ENCODE measurements at places on chromosomes 11 and 22.

GRCh38 chr11:122711362-122711761 lies 55.8 kb downstream of the UBASH3B start:
- H3K27ac ChIP-seq: no peak overlapping the region
- H3K36me3 ChIP-seq: no peaks in the 10 kb centered on the region
- peaks cover 7% of the 10 kb centered on the region for H3K27me3 ChIP-seq
- peaks cover 9% of the 10 kb centered on the region for H3K4me1 ChIP-seq
- DNase-seq: no peak

GRCh38 chr22:37417677-37418348 lies 9.5 kb downstream of the ELFN2 start:
- peaks cover 65% of the 10 kb centered on the region for H3K27me3 ChIP-seq
- H3K36me3 ChIP-seq: no peaks in the 10 kb centered on the region
- H3K4me1 ChIP-seq: peaks cover 27% of the 10 kb centered on the region
- H3K27ac ChIP-seq: no peak overlapping the region
- DNase-seq: no peak

DNA sequence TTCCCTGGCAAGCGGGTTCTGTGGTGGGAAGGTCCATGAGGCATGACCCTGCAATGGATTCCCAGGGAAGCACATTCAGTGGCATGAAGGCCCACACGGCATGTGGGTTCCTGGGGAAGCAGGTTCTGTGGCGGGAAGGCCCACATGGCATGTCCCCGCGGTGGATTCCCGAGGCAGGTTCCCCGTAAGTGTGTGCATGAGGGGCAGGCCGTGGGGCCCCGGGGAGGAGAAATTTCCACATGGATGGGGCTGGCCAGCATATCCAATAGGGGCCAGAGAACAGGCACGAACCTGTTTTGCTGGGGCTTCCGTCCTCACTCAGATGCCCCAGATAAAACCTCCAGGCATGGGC lies 83.7 kb downstream of the PHF21B start:
- H3K4me3 ChIP-seq: no peak overlapping the region
- no peaks in the 10 kb centered on the region for H3K36me3 ChIP-seq
- no peak for DNase-seq
- H3K4me1 ChIP-seq: no peaks in the 10 kb centered on the region
- peaks cover 9% of the 10 kb centered on the region for H3K27me3 ChIP-seq

DNA sequence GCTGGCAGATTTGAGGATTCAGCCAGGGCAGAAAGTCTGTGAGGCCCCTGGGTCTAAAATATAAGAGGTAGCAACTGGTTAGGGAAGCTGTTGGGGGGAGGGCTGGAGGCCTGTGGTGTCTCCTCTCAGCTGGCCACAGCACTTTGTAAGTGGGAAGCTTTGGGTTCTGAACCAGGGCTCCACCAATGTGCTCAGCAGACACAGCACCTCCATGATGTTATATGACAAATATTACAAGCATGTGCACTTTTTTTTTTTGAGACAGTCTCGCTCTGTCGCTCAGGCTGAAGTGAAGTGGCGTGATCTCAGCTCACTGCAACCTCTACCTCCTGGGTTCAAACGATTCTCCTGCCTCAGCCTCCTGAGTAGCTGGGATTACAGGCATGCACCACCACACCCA lies 8.0 kb downstream of the ARHGAP1 start:
- peaks cover 3% of the 10 kb centered on the region for H3K4me1 ChIP-seq
- no peak for DNase-seq
- peaks cover 39% of the 10 kb centered on the region for H3K36me3 ChIP-seq

- no peak for DNase-seq
- H3K4me1 ChIP-seq: peaks cover 36% of the 10 kb centered on the region
- H3K4me3 ChIP-seq: peak overlapping the region; percentile 89
- no peaks in the 10 kb centered on the region for H3K27me3 ChIP-seq
Observed at GRCh38 chr22:37660709-37661045, 2.2 kb downstream of the PDXP start.

- peaks cover 5% of the 10 kb centered on the region for H3K36me3 ChIP-seq
- peaks cover 10% of the 10 kb centered on the region for H3K27me3 ChIP-seq
- H3K27ac ChIP-seq: peak overlapping the region; percentile 77
- DNase-seq: no peak
- H3K4me1 ChIP-seq: peaks cover 62% of the 10 kb centered on the region
- peak overlapping the region; percentile 45 for H3K4me3 ChIP-seq
Observed at GRCh38 chr11:115221461-115222069, 282.6 kb downstream of the CADM1 start.

- no peaks in the 10 kb centered on the region for H3K4me1 ChIP-seq
- H3K27ac ChIP-seq: no peak overlapping the region
- H3K27me3 ChIP-seq: no peaks in the 10 kb centered on the region
- no peak for DNase-seq
- no peak overlapping the region for H3K4me3 ChIP-seq
Observed at GRCh38 chr11:76269247-76269646, 62.9 kb upstream of the WNT11 start.

DNA sequence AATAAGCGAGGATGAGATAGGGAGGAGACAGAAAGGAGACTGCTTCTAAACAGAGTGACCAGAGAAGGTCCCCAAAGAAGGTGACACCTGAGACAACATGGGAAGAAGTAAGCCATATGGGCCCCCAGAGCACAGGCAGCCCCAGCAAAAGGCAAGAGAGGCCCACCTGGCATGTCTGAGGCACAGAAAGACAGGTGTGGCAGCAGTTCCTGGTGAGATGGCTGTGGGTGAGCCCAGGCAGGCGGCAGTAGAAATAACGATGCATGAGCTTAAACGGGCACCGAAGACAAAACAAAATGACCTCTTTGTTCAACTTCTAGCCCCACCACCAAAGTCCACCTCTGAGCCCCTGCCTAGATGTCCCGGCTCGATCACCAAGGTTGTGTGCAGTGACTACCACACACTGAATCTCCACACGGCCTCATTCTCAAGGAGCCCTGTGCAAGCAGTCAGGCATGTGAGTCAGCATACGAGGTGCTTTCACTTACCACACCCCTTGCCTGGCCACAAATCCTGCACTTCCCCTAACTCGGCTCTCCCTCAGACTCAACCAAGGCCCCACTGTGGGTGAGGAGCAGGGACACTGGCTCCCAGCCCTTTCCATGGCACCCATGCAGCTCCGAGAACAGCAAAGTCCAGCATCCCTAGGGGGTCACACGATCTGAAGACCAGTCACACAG lies 77.6 kb downstream of the PACSIN2 start:
- H3K4me3 ChIP-seq: no peak overlapping the region
- DNase-seq: peak; percentile 39
- H3K27ac ChIP-seq: no peak overlapping the region
- H3K4me1 ChIP-seq: peaks cover 38% of the 10 kb centered on the region

- H3K27ac ChIP-seq: no peak overlapping the region
- no peak for DNase-seq
- H3K27me3 ChIP-seq: no peaks in the 10 kb centered on the region
- H3K4me3 ChIP-seq: no peak overlapping the region
- H3K36me3 ChIP-seq: peaks cover 40% of the 10 kb centered on the region
Observed at GRCh38 chr11:105024394-105024793, 1.4 kb upstream of the CASP5 start.

GRCh38 chr11:86230179-86230804 lies 14.3 kb upstream of the EED start:
- H3K4me3 ChIP-seq: no peak overlapping the region
- no peaks in the 10 kb centered on the region for H3K27me3 ChIP-seq
- DNase-seq: no peak
- no peak overlapping the region for H3K27ac ChIP-seq
- H3K36me3 ChIP-seq: no peaks in the 10 kb centered on the region

- no peaks in the 10 kb centered on the region for H3K36me3 ChIP-seq
- H3K4me1 ChIP-seq: no peaks in the 10 kb centered on the region
- peak; percentile 30 for DNase-seq
- H3K4me3 ChIP-seq: no peak overlapping the region
- no peaks in the 10 kb centered on the region for H3K27me3 ChIP-seq
- no peak overlapping the region for H3K27ac ChIP-seq
Observed at GRCh38 chr11:72352859-72353551, 81.3 kb downstream of the CLPB start.

DNA sequence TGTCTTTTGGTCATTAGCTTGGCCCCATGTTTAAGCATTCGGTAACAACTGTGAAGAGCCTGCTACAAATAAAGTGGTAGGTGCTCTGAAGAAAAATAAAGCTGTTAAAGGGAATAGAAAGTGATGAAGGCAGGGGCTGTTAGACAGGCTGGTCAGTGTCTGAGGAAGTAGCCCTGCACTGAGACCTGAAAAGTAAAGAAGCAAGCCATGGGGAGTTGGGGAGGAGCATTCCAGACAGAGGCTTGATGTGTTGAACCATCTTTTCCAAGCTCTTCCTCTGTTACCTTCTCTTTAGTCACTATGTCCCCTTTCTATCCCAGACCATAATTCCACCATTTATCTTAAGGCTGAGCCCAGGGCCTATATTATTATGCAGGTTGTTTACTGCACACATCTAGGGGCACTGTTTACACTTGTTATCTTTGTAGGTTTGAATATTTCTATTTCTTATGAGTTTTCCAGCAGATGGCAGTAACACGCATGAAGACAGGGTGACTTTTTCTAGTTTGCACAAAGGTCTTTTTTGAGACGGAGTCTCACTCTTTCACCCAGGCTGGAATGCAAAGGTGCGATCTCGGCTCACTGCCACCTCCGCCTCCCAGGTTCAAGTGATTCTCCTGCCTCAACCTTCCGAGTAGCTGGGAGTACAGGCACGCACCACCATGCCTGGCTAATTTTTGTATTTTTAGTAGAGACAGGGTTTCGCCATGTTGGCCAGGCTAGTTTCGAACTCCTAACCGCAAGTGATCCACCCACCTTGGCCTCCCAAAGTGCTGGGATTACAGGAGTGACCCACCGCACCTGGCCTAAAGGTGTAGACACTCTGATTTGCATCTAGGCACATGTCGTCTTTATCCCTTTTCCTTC lies 23.0 kb downstream of the ZFTA start:
- H3K27ac ChIP-seq: no peak overlapping the region
- H3K27me3 ChIP-seq: no peaks in the 10 kb centered on the region
- H3K4me1 ChIP-seq: peaks cover 2% of the 10 kb centered on the region
- H3K36me3 ChIP-seq: no peaks in the 10 kb centered on the region
